ENCODE measurements at places on chromosomes 12 and 14. TPM values are rescaled to one million over a fixed set of nuclear protein-coding genes. Genes with fewer than 3 reads are reported as not detected.
A peak's percentile ranks its signal among the peaks of the same experiment; 100 is the strongest.

- no peak overlapping the region for H3K4me3 ChIP-seq
- DNase-seq: no peak
- peaks cover 66% of the 10 kb centered on the region for H3K4me1 ChIP-seq
- H3K27me3 ChIP-seq: no peaks in the 10 kb centered on the region
These were observed 5.4 kb downstream of the SLC15A4 start for GRCh38 chr12:128818065-128819022.

CCDC85C gene
- 8.9 TPM for total RNA-seq

- H3K36me3 ChIP-seq: no peaks in the 10 kb centered on the region
- peaks cover 48% of the 10 kb centered on the region for H3K4me1 ChIP-seq
- no peaks in the 10 kb centered on the region for H3K27me3 ChIP-seq
- H3K4me3 ChIP-seq: no peak overlapping the region
These were observed 120.1 kb upstream of the MAX start for GRCh38 chr14:65222440-65222858.

DNA sequence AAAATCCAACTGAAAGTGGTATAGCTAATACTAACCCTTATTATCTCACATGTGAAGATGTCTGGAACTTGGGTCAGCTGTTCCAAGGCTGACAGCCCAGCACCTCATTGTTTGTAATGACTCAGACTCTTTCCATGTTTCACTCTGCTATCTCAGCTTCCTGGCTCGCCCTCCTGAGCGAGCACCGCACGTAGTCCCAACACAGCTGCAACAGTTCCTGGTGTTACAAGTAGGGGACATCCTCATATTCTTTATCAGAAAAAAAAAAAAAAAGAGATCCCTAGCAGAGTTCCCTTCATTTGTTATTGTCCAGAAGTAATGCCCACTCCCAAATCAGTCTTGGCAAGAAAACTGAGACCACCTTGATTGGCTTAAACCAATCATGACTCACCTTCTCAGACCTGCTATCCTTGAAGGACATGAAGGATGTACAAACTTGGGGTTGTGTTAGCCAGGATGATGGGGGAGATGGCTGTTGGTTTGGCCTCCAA is 92.5 kb downstream of the ADCK1 start:
- H3K27me3 ChIP-seq: no peaks in the 10 kb centered on the region
- no peaks in the 10 kb centered on the region for H3K4me1 ChIP-seq
- no peak for DNase-seq
- H3K27ac ChIP-seq: no peak overlapping the region

GRCh38 chr14:78446807-78447206 is 276.6 kb downstream of the NRXN3 start:
- H3K4me1 ChIP-seq: no peaks in the 10 kb centered on the region
- H3K36me3 ChIP-seq: no peaks in the 10 kb centered on the region

- no peaks in the 10 kb centered on the region for H3K4me1 ChIP-seq
- no peak overlapping the region for H3K4me3 ChIP-seq
- no peaks in the 10 kb centered on the region for H3K36me3 ChIP-seq
- DNase-seq: no peak
- H3K27ac ChIP-seq: no peak overlapping the region
These were observed 115.6 kb downstream of the RBM19 start for GRCh38 chr12:113850309-113851056.

DNA sequence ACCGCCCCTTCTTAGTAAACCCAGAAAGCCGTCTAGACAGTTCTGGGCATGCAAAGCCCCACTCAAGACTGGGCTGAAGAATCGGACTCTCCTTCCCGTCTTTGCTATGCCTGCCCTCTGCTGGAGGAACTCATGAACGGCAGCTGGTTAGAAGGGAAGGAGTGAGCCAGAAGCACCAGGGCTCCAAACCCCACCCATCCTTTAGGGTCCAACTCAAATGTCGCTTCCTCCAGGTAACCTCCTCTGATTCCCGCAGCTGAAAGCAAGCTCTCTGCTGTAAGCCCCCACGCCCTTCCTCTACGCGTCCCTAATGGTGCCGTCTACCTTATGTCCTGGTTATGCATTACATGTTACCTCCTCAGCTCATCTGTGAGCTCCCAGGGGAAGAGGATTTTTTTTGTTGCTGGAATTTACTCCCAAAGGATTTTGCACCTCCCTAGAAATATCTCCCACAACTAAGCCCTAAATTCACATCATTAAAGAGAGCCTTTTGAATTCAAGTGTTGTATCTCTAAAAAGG is 59.0 kb upstream of the SCN8A start:
- no peaks in the 10 kb centered on the region for H3K36me3 ChIP-seq
- H3K4me3 ChIP-seq: no peak overlapping the region
- peak; percentile 77 for DNase-seq
- H3K27me3 ChIP-seq: peaks cover 4% of the 10 kb centered on the region

- DNase-seq: no peak
- H3K4me3 ChIP-seq: no peak overlapping the region
- H3K27ac ChIP-seq: no peak overlapping the region
- peaks cover 5% of the 10 kb centered on the region for H3K4me1 ChIP-seq
- no peaks in the 10 kb centered on the region for H3K36me3 ChIP-seq
- H3K27me3 ChIP-seq: no peaks in the 10 kb centered on the region
These were observed 99.0 kb downstream of the LIN7A start for GRCh38 chr12:80838708-80839107.

GRCh38 chr12:109744986-109745942 is 31.6 kb downstream of the FAM222A start:
- H3K4me3 ChIP-seq: no peak overlapping the region
- peaks cover 52% of the 10 kb centered on the region for H3K4me1 ChIP-seq
- peak overlapping the region; percentile 77 for H3K27ac ChIP-seq
- H3K36me3 ChIP-seq: no peaks in the 10 kb centered on the region
- DNase-seq: peak; percentile 69

- peaks cover 28% of the 10 kb centered on the region for H3K4me1 ChIP-seq
- peak; percentile 74 for DNase-seq
- H3K36me3 ChIP-seq: no peaks in the 10 kb centered on the region
- no peaks in the 10 kb centered on the region for H3K27me3 ChIP-seq
- no peak overlapping the region for H3K27ac ChIP-seq
These were observed 2.3 kb upstream of the HSPB8 start for GRCh38 chr12:119176267-119177055.

- H3K36me3 ChIP-seq: no peaks in the 10 kb centered on the region
- DNase-seq: no peak
- H3K27me3 ChIP-seq: no peaks in the 10 kb centered on the region
- no peaks in the 10 kb centered on the region for H3K4me1 ChIP-seq
- H3K4me3 ChIP-seq: no peak overlapping the region
These were observed 193.6 kb downstream of the CACNA1C start for GRCh38 chr12:2246358-2246757.

TSPAN11 gene
- total RNA-seq: 0.26 TPM

DEGS2 gene
- 7.3 TPM for total RNA-seq

- no peak overlapping the region for H3K27ac ChIP-seq
- H3K36me3 ChIP-seq: no peaks in the 10 kb centered on the region
- no peaks in the 10 kb centered on the region for H3K27me3 ChIP-seq
- no peak overlapping the region for H3K4me3 ChIP-seq
- no peak for DNase-seq
- H3K4me1 ChIP-seq: no peaks in the 10 kb centered on the region
These were observed 49.5 kb downstream of the FANCM start for GRCh38 chr14:45185100-45185814.

BEGAIN gene
- 28.7 TPM for total RNA-seq

All from body of pancreas (tissue), 4 donors.